ENCODE measurements at places on chromosomes 7 and 10.
A peak's percentile ranks its signal among the peaks of the same experiment; 100 is the strongest.

DNA sequence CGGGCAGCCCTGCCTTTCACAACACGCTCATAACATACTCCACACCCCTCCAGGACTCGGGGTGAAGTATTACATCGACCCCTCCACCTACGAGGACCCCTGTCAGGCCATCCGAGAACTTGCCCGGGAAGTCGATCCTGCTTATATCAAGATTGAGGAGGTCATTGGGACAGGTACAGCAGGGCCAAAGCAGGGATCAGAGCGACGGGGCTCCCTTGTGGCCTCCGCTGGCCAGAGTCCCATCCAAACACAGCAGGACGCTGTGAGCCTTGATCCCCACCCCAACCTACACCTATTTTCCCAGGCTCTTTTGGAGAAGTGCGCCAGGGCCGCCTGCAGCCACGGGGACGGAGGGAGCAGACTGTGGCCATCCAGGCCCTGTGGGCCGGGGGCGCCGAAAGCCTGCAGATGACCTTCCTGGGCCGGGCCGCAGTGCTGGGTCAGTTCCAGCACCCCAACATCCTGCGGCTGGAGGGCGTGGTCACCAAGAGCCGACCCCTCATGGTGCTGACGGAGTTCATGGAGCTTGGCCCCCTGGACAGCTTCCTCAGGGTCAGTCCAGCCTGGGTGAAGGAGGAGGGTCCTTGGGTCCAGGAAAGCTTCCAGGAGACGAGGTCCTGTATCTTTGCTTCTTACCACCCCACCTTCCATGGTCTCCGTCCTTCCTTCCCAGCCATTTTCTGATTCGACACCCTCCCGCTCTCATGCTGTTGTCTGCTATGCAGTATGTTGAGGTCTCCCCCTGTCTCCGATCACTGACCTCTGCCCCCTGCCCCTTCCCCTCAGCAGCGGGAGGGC is 13.5 kb downstream of the EPHB6 start:
- no peak for DNase-seq

GRCh38 chr10:45354261-45354660 is 19.8 kb upstream of the ALOX5 start:
- no peak for DNase-seq

DNA sequence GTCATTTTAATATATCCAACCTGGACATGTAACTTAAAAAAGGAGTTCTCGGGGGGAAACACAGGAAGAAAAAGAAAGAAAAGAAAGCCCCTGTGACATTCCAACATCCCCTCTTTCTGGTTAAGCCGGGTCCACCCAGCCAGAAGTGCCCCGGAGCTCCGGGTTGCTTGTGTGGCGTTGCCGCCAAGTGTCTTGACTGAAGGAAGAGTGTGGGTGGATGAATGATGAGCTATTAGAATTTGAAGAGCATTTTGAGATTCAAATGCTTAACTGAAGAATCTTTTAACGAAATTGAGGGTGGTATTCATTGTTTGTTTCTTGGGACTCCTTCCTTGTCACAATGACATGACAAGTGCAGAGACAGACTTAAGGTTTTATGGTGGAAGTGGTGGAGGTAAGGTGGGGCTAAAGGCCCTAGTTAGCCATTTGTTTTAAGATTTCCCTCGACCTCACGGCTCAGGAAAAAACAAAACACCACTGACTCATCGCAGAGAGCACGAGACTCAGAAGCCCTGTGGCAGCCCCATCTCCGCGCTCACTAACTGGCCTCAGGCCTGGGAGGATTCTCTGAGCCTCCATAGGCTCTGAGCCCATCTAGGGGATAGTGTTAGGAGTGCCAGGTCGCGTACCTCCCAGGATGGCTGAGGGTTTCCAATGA is 1.8 kb upstream of the GLI3 start:
- no peak for DNase-seq

- no peak for DNase-seq
Observed at GRCh38 chr7:69403169-69403568, 195.1 kb upstream of the AUTS2 start.

- DNase-seq = no peak
Observed at GRCh38 chr7:126424985-126425384, 827.8 kb downstream of the GRM8 start.

- no peak for DNase-seq
Observed at GRCh38 chr7:28626221-28626620, 213.9 kb downstream of the CREB5 start.

DNA sequence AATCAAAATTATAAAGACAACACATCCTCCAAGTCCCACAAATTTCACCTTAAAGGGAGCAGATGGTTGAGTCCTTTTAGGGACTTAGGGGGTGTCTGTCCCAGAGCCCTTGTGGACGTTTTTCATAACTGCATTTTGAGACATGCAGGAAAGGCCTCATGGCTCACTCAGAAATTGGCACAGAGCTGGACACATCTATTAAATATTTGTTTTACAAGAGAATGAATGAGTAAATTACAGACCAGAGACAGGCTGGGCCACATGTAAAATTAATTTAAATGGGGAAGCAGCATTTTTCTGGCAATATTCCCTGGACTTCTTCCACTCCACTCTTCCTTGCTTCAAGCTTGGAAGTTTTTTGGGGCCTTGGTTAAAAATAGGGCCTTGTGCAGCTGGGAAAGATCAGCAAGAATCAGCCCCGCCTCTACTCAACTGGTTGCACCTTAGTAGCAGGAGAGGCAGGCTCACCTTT is 20.0 kb downstream of the LAMB1 start:
- no peak for DNase-seq

- DNase-seq = no peak
Observed at GRCh38 chr10:15485027-15485426, 113.9 kb upstream of the FAM171A1 start.

GRCh38 chr10:31133792-31134310 is 102.2 kb upstream of the ZNF438 start:
- peak; percentile 85 for DNase-seq

GRCh38 chr7:86863452-86863851 is 196.0 kb downstream of the ELAPOR2 start:
- DNase-seq = no peak

DNA sequence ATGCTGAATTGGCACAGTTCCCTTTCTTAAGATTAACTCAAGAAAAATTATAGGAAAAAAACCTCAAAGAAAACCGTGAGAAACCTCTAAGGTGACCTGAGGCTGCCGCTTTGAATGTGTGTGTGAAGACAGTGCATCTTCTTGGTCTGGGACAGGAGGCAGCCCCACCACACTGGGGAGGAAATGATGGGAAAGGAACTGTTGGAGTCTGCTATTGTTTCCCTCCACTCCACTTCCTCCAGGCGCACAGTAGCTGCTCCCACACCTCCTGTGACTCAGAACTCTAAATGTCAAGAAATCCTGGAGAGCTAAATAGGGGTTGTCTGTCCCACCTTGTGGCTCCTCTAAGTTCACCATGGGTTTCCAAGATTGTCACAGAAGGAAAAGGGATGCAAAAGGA is 179.4 kb downstream of the PDE1C start:
- no peak for DNase-seq

GRCh38 chr10:119516381-119517234 is 25.9 kb downstream of the RGS10 start:
- DNase-seq = peak; percentile 82

GRCh38 chr7:108088729-108089128 is 41.4 kb downstream of the LAMB4 start:
- no peak for DNase-seq

GRCh38 chr7:142808802-142809583 is 38.2 kb downstream of the PRSS2 start:
- DNase-seq = peak; percentile 97

- DNase-seq = no peak
Observed at GRCh38 chr10:132910901-132911785, 31.2 kb downstream of the CFAP46 start.

- no peak for DNase-seq
Observed at GRCh38 chr10:119364645-119365600, 157.6 kb downstream of the GRK5 start.

DNA sequence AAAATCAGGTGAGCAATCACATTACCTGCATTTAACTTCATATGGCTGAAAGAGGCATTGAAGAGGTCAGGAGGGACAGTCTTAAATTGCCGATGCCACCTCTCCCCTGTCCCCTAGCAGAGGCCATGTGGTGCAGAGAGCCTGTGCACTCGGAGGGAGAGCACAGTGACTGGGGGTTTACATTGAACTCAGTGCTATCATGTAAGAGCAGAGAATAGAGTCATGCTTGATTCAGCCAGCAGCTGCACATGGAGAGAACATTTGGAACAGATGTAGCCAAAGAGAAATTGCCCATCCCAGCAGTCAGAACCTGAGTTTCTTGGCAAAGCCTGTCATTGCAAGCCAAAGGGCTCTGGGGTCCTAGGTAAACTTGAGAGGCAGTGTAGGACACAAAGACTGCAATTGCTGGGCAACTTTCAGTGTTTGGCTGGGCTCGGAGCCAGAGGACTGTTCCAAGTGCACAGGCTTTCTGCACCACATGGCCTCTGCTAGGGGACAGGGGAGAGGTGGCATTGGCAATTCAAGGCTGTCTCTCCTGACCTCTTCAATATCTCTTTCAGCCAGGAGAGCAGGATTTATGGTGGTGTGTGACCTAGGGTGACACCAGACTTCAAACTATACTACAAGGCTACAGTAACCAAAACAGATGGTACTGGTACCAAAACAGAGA is 267.1 kb downstream of the REEP3 start:
- no peak for DNase-seq

- DNase-seq = no peak
Observed at GRCh38 chr10:49629431-49629881, 15.6 kb downstream of the CHAT start.

- DNase-seq = no peak
Observed at GRCh38 chr10:6115411-6115810, 26.6 kb downstream of the RBM17 start.

GRCh38 chr10:77555591-77556212 is 81.9 kb downstream of the KCNMA1 start:
- no peak for DNase-seq

DNA sequence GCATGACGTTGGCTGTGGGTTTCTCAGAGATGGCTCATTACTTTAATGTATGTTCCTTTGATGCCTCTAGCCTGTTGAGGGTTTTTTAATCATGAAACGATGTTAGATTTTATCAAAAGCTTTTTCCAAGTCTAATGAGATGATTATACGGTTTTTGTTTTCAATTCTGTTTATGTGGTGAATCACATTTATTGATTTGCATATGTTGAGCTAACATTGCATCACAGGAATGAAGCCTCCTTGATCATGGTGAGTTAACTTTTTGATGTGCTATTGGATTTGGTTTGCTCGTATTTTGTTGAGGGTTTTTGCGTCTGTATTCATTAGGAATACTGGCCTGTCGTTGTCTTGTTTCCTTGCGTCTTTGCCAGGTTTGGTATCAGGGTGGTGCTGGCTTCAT is 52.3 kb upstream of the PTPN12 start:
- no peak for DNase-seq

DNA sequence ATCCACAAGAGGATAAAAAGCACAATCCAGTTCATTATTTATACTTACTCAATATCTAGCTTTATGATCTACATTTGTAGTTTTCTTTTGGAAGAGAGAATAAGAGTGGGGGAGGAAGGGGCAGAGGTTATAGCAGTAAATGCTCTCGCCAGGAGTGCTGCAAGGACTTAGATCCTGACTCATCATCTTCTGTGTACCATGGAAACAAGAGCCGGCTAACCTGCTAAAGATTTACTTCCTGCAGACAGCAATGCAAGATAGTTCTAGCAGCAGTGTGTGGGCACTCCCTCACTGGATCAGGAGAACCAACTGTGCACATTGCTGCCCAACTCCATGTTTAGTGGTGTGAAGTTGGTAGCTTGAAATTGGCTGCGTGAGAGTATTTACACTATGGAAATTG is 47.7 kb upstream of the TRIL start:
- no peak for DNase-seq

DNA sequence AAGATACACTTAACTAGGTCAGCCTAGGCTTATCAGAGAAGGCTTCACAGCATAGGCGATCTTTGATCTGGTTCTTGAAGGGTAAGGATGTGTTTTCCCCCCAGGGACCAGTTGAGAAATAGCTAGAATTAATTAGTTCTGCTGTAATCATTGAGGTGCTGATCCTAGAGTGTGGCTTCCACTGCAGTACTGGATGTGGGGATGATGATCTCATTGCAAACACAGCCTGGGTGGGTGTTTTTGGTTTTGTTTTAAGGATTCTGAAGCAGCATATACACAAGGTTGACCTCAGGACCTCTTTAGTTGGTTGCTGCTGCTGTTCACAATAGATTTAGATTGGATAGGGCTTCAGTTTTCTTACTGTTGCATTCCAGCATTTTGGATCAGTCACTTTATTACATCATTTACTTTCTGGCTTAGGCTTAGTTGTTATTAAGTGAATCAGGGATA is 159.7 kb downstream of the AUTS2 start:
- DNase-seq = no peak

DNA sequence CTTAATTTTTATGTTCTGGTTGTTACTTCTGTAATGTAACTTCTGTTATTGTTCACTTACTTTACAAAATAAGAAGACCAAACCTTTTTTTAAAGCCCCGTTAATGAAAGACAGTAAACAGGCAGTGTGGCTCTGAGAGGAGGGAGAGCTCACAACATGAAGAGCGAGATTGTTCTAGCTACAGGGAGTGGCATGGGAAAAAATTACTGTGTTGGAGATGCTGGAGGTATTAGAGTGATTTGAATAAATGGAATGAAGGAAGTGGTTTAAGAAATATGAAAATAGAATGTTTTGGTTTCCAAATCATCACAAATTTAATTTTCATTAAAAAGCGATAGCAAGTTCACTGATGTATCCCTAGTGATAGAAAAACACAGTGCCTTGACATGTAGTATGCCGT is 31.8 kb downstream of the REEP3 start:
- no peak for DNase-seq

DNA sequence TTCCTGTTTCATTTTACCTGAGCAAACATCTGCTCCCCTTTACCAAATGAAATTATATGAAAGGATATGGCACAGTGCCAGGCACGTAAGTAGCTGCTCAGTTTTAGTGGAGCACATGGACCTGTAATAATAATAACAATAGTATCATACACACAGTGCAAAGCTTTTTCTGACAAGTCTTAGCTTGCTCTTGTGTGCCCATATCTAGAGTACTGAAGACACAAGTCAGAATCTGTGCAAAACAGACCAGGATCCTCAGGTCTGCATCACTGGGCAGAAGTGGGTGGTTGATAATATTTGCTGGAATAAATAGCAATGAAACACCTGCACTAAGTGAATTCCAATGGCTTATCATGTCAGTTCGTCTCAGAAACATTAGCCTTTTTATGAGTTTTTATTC is 85.5 kb upstream of the DKK1 start:
- no peak for DNase-seq

- no peak for DNase-seq
Observed at GRCh38 chr7:34362621-34363020, 295.4 kb upstream of the NPSR1 start.

DNA sequence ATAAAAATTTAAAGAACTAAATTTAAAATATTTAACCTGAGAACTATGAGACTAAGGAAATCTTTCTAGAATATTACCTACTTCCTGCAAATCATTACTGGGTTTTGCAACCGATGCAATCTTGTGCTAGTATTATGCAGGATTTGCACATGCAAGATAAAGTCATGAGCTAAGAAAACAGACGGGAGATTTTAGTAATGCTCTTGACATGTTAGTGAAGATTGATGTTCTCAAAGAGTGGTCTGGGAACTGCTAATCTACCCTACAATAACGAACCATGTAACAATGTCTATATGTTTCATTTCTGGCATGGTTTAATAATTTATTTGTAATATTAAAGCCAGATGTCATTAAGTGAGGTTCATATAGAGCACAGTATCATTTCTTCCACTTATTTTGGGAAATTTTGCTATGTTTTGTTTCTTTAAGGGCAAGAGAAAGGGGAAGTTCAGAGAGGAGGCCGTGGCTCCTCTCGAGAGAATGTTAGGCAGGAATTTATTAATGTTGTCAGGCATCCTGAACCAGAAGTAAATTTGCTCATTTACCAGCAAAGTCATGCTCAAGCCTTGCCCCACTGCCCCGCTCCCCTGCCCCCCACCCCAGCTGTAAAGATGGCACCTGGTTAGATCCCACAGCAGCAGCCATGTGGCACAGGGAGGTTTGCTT is 22.8 kb downstream of the LRRC17 start:
- no peak for DNase-seq

Measured in CD4-positive, alpha-beta T cell treated with Interleukin-6 for 4 hours (primary cell).